ENCODE measurements at places on chromosomes 5 and 9. TPM values are rescaled to one million over a fixed set of nuclear protein-coding genes. Genes with fewer than 3 reads are reported as not detected.

GRCh38 chr5:66080664-66081063, 63.4 kb upstream of the SREK1 start:
- ATAC-seq: no peak

GRCh38 chr9:571066-571465, 270.4 kb upstream of the DMRT1 start:
- peak; percentile 77 for ATAC-seq

DNA sequence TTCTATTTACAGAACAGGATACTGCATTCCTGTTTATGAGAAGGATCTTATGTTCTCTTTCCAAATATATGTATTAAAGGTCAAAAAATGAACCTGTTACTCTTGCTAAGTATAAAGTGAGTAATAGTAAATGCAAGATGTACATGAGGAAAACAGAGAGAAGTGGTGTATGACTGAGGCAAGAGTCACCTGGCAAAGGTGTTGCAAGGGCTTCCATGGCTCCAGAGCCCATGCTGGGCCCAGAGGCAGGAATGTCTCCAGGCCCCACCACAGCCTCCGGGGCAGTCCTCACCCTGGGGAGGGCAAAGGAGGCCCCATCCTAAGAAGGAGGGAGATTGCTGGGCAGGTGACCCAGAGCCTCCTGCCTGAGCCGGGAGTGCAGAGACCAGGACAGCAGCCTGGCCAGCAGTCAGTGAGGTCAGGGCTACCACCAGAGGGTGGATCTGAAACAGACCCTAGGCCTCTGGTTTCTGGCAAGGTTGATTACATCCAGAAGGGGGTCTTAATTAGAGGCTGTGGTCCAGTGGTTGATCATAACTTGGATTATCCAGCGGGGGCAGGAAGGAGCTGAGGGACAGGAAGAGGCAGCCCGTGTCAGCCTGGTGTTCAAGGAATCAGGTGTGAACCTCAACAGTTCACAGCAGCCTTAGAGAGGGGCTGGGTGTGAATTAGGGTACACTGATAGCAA, 57.3 kb upstream of the CPLX2 start:
- peak; percentile 20 for ATAC-seq

DNA sequence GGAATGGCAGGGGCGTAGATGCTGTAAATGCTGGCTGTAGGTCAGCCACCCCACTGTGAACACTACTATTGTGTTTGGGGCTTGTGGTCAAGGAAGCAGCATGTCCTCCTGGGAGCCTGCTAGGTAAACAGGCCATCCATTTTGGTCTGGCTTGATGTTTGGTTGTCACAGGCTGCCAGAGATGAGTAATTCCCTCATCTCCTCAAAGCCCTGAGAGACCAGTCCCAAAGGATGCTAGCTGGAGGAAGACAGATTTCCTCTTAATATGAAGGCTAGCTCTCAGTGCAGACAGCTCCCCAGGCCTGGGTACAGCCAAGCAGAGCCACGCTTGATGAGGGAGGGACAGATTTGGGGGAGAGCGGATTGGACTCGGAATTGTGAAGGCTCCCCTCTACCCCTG, 72.5 kb upstream of the MAP1B start:
- ATAC-seq: peak; percentile 64

- no peak for ATAC-seq
Observed at GRCh38 chr5:31366941-31367340, 165.0 kb downstream of the DROSHA start.

NXNL2 gene
- total RNA-seq: 0.70 TPM

DNA sequence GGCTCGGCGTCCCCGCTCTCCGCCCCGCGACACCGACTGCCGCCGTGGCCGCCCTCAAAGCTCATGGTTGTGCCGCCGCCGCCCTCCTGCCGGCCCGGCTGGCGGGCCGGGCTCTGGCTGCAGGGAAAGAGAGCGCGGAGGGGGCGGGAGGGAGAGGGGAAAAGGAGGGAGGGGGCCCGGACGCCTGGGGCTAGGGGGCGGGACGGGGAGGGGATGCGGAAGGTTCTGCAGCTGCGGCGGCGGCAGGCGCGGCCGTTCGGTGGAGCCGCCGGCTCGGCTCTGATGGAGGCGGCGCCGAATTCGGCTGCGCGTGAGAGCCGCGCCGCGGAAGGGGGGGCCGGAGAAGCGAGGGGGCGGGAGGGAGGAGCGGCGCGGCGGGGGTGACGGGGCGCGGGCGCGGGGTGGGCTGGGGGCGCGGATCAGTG, at the start of gene MARCHF11:
Gene MARCHF11 (minus strand): TSS at position 281 of the 425 bp plus-strand sequence. CDS start 216 bp downstream, at position 65.
- ATAC-seq: peak; percentile 16

TMEM171 gene
- total RNA-seq: not detected

GRCh38 chr9:129949821-129950220, 93.2 kb downstream of the FNBP1 start:
- no peak for ATAC-seq

SPINK4 gene
- total RNA-seq: not detected

Data from motor neuron (in vitro differentiated cells).